Mesenteric fat pad (tissue), 1 donor: ENCODE measurements at places on chromosomes 5 and 9. TPM values are rescaled to one million over a fixed set of nuclear protein-coding genes. Genes with fewer than 3 reads are reported as not detected.

Gene F2RL2
- 0.10 TPM for total RNA-seq

DNA sequence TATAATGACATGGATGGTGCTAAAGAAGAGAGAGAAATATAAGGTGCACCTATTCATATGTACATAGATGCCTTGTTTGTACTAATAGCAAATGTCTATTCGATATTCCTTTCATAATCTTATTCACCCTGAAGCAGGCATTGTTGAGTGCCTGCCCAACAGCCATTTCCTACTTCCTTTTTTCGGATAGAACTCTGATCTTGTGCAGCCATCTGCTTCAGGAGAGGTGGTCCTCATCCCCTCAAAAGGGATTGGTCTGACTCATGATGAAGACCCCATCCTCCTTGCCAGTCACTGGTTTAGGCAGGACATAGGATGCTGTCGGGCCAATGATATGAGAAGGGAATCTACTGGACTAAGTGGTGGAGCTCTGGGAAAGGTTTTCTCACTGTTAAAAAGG is 8.4 kb upstream of the RANBP3L start:
- no peak for DNase-seq

DNA sequence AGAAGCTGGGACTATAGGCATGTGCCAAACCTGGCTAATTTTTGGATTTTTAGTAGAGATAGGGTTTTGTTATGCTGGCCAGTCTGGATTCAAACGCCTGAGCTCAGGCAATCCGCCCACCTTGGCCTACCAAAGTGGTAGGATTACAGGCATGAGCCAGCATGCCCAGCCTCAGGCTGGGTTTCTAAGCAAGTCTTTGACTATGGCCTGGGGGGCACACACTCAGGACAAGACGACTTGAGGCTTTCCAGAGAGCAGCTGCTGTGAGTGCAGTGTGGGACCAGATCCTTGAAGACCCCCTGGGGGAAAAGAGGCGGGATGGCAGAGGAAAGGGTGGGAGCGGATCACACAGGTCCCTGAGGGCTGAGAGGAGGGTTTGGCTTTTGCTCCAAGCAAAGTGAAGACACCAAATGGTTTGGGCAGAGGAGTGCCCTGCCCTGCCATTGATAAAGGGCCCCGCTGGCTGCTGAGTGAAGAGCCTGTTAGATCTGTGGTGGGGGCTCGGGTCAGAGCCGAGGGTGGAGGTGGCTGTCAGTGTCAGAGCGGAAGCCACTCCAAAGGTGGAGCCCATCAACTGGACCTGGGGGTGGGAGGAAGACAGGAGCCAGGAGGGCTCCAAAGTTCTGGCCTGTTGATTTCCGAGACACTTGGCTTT is 46.8 kb upstream of the FUBP3 start:
- no peak for DNase-seq

DNA sequence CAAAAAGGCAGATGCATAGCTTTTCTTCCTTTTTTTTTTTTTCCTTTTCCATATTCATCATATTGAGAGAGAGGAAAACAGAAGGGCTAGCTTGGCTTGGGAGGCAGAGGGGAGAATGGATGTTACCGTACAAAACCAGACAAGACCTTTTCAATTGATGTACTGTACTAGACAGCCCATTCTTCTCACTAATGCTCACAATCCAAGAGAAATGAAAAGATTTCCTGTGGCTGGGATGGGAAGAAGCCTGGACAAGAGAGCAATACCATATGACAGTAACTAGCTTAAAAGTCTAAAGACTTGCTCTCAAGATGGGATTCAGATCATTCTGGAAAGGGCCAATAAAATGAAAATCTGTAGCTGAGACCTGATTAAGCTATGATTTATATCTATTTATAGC is 3.4 kb downstream of the CEMIP2 start:
- no peak for DNase-seq

- no peak for DNase-seq
Observed at GRCh38 chr9:75235632-75236031, 147.3 kb downstream of the OSTF1 start.

Gene TAF11L10
- not detected for total RNA-seq

DNA sequence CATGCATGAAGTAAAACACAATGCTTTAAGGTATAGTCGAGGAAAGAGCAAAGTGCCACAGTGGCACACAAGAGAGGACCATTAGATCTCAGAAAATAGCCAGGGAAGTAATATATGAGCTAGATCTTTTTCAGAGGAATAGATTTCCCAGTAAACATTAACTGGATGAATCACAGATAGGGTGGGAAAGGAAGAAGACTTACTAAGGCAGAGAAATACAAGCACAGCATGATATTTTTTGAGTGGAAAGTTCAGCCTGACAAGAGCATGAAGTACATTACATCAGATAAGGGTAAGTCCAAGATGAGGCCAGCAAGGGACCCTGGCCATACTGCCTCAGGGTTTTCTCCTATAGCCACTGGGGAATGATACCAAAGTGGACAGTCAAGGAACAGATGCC is 804.6 kb upstream of the DMAC1 start:
- DNase-seq: no peak

GRCh38 chr5:102613661-102614060 is 114.9 kb upstream of the SLCO6A1 start:
- DNase-seq: no peak

- DNase-seq: no peak
Observed at GRCh38 chr9:137679249-137679648, 60.4 kb downstream of the EHMT1 start.

DNA sequence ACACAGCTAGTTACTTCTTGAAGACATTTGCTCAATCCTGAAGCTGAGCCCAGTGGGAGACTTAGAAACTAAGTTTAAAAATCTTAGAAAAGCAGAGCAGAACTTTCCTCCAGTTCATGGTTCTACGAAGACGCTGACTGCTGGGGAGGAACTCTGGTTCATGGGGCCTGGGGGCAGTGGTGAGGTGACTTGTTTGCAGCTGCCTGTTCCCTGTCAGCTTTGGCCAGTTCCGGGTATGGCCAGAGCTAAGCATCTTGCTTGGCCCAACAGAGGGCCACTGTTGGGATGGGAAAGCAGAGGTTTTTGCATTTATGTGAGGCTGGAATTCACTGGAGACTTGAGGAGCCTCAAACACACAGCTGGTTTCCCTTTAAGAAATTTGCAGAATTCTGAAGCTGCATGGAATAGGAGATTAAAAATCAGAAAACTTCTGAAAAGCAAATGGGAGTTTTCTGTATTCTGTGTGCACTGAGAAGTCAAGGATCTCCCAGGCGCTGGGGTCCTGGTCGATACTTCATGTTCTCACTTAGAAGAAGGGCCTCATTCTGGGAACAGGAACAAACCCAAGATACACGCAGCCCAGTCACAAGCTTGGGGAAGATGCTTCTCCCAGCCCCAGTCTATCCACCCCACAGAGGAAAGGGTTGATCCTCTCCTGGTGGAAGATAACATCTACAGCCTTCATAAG is 10.6 kb upstream of the HMHB1 start:
- DNase-seq: no peak

Gene FOXD4L4
- not detected for total RNA-seq

Gene GOLM1
- 15.4 TPM for total RNA-seq

GRCh38 chr5:124030043-124030491 is 518.1 kb downstream of the CSNK1G3 start:
- DNase-seq: no peak

GRCh38 chr9:136048560-136049411 is 46.3 kb downstream of the NACC2 start:
- peak; percentile 89 for DNase-seq

- no peak for DNase-seq
Observed at GRCh38 chr9:35910613-35911359, 1.5 kb downstream of the SPAAR start.

Gene CERCAM
- total RNA-seq: 46.0 TPM

Gene GRM6
- not detected for total RNA-seq

Gene GRIN3A
- 0.06 TPM for total RNA-seq

Gene ZNF354B
- total RNA-seq: 19.3 TPM

DNA sequence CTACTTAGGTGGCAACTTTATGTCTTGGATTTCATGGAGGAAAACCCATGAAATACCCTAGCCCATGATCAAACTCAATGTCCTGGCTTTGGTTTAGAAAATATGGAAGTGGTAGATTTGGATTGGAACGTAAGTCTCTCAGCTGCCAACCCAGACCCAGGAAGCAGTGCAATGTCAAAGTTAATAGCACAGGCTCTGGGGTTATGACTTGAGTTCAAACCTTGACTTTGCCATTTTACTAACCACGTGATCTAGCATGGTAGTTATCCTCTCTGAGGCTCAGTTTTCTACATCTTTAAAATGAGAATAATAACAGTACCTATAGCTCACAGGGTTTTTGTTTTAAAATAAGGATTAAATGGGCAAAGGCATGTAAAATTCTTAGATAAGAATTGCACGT is 13.8 kb downstream of the FYB1 start:
- DNase-seq: no peak

- DNase-seq: no peak
Observed at GRCh38 chr5:52867809-52868208, 80.1 kb downstream of the ITGA1 start.

Gene LHX2
- 0.80 TPM for total RNA-seq

GRCh38 chr9:1878811-1879210 is 136.3 kb upstream of the SMARCA2 start:
- DNase-seq: no peak

DNA sequence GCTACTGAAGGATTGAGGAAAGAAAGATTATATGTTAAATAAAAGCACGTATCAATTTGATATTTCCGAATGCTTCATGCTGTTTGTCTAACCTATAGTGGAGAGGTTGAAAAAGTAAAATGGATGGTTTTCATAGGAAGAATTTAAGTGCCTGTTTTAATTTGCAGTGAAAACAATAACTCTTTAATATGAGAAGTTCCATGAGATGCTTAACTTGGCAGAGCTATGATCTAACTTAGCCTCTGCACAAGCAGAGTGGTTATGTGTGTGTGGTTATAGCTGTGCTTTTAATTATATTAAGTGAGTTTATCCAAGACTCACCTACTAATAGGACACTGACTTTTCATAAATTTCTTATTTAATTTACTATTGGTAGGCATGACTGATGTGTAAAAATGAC is 57.4 kb downstream of the AOPEP start:
- no peak for DNase-seq

DNA sequence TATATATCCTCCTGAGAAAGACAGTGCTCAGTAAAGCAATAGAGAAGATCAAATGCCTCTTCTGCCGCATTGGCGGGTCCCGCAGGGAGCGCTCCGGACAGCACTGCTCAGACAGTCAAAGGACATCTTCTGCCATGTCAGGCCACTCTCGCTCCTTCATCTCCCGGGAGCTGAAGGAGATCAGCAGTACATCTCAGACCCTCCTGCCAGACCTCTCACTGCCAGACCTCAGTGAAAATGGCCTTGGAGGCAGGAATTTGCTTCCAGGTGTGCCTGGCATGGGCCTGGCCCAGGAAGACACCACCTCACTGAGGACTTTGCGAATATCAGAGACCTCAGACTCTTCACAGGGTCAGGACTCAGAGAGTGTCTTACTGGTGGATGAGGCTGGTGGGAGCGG is 12.2 kb downstream of the PTGER4 start:
- DNase-seq: no peak

Gene CYSRT1
- total RNA-seq: 0.42 TPM

DNA sequence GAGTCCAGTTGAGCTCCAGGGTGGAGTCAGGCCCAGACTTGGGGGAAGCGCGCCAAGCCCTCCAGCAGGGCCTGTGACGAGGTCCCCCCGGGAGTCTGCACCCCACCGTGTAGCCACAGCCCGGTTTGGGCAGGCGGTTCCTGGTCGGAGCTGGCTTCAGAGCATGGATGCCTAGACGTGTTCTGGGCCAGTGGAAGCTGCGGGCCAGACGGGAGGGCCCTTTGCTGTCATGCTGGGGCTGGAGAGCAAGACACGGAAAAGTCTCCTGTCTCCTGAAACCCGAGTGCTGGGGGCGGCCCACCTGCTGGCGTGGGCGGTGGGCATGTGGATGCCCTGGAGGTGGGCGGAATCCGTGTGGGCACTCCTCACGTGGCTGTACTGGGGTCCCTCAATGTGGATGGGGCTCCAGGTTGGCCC is 1.9 kb downstream of the GPSM1 start:
- no peak for DNase-seq

- no peak for DNase-seq
Observed at GRCh38 chr9:117392992-117393391, 21.9 kb downstream of the ASTN2 start.

DNA sequence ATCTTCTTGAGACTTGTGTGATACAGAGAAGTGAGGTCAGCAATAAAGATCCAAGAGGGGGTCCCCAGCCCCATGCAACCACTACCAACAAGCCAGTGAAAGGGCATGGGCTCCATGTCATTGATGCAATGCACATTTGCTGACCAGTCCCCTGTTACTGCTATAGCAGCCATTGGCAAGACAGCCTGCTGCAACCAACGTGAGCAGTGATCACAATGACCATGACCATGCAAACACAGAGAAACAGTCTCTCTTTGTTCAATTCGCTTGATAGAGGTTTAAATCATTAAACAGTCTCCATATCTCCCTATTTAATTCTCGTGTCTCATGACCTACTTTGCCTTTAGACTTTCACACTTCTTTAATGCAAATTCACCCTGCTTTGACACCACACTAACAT is 30.0 kb upstream of the FOXB2 start:
- DNase-seq: no peak

Gene PCDHGB6
- 5.3 TPM for total RNA-seq

Gene TAF11L12
- not detected for total RNA-seq

DNA sequence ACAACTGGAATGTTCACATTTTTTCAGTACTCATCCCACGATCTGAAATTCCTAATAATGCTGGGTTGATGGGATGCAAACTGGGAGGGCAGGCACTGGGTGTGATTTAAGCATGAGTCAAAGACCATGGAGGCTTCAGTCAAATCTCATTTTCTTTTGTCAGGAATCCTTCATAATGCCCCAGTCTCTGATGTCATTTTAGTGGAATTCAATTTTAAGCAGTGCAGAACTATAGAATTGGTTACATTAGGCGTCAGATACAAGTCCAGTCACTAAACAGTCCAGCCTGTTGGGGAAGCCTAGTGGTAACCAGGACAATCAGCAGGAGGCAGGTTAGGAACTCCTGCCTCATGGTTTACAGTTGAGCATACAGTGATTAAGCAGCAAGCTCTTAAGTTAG is 41.0 kb upstream of the TMEM215 start:
- no peak for DNase-seq

GRCh38 chr9:89501311-89501898 is 3.5 kb upstream of the SEMA4D start:
- no peak for DNase-seq

Gene CFAP77
- not detected for total RNA-seq

Gene AKNA
- 44.9 TPM for total RNA-seq

- DNase-seq: no peak
Observed at GRCh38 chr5:54868511-54869483, 116.6 kb downstream of the ESM1 start.
